ENCODE measurements at places on chromosomes 13 and 19.

DNA sequence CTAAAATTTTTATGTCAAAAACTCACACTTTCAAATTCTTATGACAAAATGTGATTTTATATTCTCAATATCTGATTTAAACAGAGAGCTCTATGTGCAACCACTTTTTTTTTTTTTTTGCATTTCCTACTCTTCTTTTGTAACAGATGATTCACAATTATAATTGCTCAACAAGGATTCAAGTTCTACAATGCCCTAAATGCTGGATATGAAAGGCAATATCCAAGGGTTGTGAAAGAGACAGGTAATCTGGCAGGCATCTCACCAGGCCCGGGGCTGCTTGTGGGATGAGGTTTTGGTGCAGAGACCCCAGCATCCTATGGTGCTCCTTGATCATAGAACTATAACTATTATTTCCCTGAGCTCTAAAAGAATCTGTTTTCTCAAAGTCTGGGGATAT is 363.6 kb upstream of the NBEA start:
- no peak overlapping the region for H3K4me3 ChIP-seq
- H3K4me1 ChIP-seq: no peaks in the 10 kb centered on the region
- H3K36me3 ChIP-seq: no peaks in the 10 kb centered on the region
- H3K27ac ChIP-seq: no peak overlapping the region
- no peaks in the 10 kb centered on the region for H3K27me3 ChIP-seq

DNA sequence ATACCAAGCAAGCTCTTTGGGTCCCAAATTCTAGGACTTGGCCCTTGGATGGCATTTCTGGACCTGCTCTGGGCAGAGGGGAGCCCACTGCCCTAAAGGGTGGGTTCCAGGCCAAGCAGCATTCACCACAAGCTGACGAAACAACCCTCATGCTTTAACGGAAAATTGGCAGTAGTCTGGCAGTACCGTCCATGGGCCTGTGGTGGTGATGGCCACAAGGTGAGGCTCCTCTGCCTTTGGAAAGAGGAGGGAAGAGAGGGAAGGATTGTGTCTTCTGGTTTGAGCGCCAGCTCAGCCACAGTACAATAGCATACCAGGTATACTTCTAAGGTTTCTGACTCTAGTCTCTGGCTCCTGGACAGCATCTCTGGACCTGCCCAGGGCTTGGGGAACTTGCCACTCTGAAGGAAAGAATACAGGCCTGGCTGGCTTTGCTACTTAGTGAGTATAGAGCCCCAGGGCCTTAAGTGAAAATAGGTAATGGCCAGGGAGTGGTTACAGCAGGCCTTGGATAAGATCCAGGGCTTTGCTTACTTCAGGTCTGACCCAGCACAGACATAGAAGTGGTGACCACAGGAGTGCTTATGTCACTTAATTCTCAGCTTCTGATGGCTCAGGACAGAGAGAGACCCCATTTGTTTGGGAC is 595.5 kb downstream of the LMO7 start:
- H3K4me1 ChIP-seq: no peaks in the 10 kb centered on the region
- H3K4me3 ChIP-seq: no peak overlapping the region
- DNase-seq: no peak
- H3K36me3 ChIP-seq: no peaks in the 10 kb centered on the region
- H3K27me3 ChIP-seq: no peaks in the 10 kb centered on the region
- no peak overlapping the region for H3K27ac ChIP-seq

- no peak overlapping the region for H3K4me3 ChIP-seq
- H3K4me1 ChIP-seq: peaks cover 4% of the 10 kb centered on the region
- no peak overlapping the region for H3K27ac ChIP-seq
- peaks cover 31% of the 10 kb centered on the region for H3K36me3 ChIP-seq
Measured at GRCh38 chr13:110391273-110391672, 84.2 kb downstream of the COL4A2 start.

- H3K27ac ChIP-seq: peak overlapping the region; percentile 85
- no peak for DNase-seq
- H3K36me3 ChIP-seq: no peaks in the 10 kb centered on the region
Measured at GRCh38 chr19:788686-788982, 8.6 kb upstream of the PTBP1 start.

DNA sequence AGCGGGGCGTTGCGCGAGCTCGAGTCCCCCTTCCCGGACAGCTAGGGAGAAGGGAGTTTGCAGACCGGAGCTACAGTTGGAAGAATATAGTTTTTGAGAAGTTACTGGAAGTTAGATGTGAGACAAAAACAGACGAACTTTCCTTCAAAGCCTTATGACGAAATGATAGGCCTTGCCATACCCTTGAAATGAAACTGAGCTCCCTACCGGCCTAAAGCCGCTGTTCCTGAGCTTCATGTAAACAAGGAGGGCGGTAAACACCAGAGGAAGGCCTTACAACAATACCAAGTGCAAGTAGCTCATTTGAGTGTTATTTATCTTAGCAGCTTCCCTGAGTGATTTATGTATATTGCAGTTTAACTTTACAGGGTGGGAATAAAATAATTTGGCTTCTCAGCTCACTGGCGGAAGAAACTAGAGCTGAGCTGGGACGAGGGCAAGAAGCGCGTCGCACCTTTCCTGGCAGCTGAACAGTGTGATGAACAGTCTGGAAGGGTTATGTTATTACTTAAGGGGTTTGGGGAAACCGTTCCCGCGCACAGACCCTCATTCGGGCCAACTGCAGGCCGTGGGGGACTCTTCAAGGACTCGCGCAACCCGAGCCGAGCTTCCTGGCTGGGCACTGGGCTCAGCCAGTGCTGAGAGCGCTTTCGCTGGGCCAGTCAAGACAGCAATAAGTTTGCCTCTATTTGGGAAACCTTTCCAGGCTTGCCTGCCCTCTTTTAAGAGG is 111.2 kb downstream of the KCNRG start:
- peak overlapping the region; percentile 88 for H3K4me3 ChIP-seq
- peaks cover 12% of the 10 kb centered on the region for H3K4me1 ChIP-seq
- no peaks in the 10 kb centered on the region for H3K36me3 ChIP-seq
- H3K27me3 ChIP-seq: peaks cover 77% of the 10 kb centered on the region
- no peak overlapping the region for H3K27ac ChIP-seq

GRCh38 chr13:21526707-21527540 is 67.8 kb upstream of the ZDHHC20 start:
- peaks cover 2% of the 10 kb centered on the region for H3K36me3 ChIP-seq
- H3K27ac ChIP-seq: no peak overlapping the region
- DNase-seq: no peak
- no peak overlapping the region for H3K4me3 ChIP-seq
- H3K27me3 ChIP-seq: no peaks in the 10 kb centered on the region

- peaks cover 31% of the 10 kb centered on the region for H3K36me3 ChIP-seq
- H3K4me3 ChIP-seq: no peak overlapping the region
- no peaks in the 10 kb centered on the region for H3K27me3 ChIP-seq
- H3K27ac ChIP-seq: peak overlapping the region; percentile 64
- no peak for DNase-seq
- H3K4me1 ChIP-seq: peaks cover 31% of the 10 kb centered on the region
Measured at GRCh38 chr19:54434873-54435214, 14.2 kb upstream of the LENG8 start.

DNA sequence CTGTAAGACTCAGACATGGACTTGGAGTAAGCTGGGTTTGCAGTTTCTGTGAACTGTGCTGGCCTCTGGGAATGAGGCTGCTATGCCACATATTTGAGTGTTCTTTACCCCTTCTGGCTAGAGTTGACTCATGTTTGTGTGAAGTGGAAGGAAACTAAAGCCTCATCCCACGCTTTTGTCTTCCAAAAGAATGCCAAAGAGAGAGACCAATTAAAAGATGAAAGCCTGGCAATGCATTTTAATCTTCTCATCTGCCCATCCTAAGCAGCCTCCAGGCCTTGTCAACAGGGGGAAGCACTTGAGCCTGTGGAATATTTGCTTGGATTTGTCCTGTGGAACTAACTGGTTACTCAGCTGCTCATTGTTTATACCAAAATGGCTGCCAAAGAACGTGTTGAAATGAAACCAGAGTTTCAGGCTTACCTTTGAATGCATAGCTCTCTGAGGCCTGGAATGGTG is 49.1 kb downstream of the LMO7 start:
- no peaks in the 10 kb centered on the region for H3K27me3 ChIP-seq
- peak; percentile 6 for DNase-seq
- H3K4me3 ChIP-seq: no peak overlapping the region
- H3K4me1 ChIP-seq: peaks cover 4% of the 10 kb centered on the region
- H3K27ac ChIP-seq: peak overlapping the region; percentile 28

DNA sequence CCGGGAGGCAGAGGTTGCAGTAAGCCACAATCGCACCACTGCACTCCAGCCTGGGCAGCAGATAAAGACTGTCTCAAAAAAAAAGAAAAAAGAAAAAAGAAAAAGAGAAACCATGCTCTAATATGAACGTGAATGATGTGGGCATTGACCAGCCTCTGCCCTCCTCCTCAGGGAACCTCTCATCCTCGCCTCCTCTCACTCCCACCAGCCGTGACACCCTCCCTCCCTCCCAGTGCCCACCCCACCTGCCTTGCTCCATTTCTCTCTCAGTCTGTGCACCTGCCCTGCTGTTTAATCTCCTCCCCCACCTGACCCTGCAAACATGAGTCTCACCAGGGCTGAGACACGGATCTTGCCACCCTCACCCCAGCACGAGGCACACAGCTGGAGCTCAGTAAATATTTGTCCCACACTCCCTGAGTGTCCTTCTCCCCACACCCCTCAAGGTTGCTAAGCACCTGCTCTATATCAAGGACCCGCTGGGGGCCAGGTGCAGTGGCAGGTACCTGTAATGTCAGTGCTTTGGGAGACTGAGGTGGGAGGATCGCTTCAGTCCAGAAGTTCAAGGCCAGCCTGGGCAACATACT is 7.5 kb upstream of the BCAT2 start:
- DNase-seq: no peak
- no peak overlapping the region for H3K4me3 ChIP-seq
- no peaks in the 10 kb centered on the region for H3K4me1 ChIP-seq
- no peak overlapping the region for H3K27ac ChIP-seq
- H3K27me3 ChIP-seq: no peaks in the 10 kb centered on the region
- peaks cover 13% of the 10 kb centered on the region for H3K36me3 ChIP-seq

GRCh38 chr13:58376775-58377174 is 745.2 kb downstream of the PCDH17 start:
- H3K27me3 ChIP-seq: no peaks in the 10 kb centered on the region
- no peak overlapping the region for H3K27ac ChIP-seq
- H3K36me3 ChIP-seq: no peaks in the 10 kb centered on the region
- no peaks in the 10 kb centered on the region for H3K4me1 ChIP-seq
- H3K4me3 ChIP-seq: no peak overlapping the region
- DNase-seq: no peak

- no peaks in the 10 kb centered on the region for H3K27me3 ChIP-seq
- no peaks in the 10 kb centered on the region for H3K4me1 ChIP-seq
- no peak overlapping the region for H3K27ac ChIP-seq
Measured at GRCh38 chr19:23772675-23773063, 14.0 kb upstream of the ZNF681 start.

DNA sequence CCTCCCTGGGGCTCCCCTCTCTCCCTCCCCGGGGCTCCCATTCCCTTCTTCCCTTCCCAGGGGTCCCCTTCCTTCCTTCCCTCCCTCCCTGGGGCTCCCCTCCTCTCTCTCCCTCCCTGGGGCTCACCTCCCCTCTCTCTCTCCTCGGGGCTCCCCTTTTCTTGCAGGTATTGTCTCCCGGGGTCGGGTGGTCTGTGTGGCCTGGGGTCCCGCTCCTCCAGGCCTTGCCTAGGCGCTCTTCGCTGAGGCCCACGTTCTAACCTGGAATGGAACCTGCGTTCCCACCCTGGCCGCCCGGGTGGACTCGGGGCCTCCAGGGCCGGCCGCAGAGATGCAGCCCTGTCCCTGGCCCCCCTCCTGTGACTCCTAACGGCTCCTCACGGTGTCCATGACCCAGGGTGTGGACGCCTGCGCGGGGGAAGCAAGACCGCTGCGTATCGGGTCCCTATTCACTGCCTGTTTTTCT is 940 bp upstream of the DCUN1D2 start:
- no peaks in the 10 kb centered on the region for H3K27me3 ChIP-seq
- DNase-seq: peak; percentile 21
- peak overlapping the region; percentile 98 for H3K4me3 ChIP-seq
- no peak overlapping the region for H3K27ac ChIP-seq
- peaks cover 19% of the 10 kb centered on the region for H3K4me1 ChIP-seq

GRCh38 chr19:4678881-4679790 is 9.0 kb upstream of the MYDGF start:
- no peaks in the 10 kb centered on the region for H3K27me3 ChIP-seq
- peak overlapping the region; percentile 22 for H3K27ac ChIP-seq
- H3K36me3 ChIP-seq: peaks cover 57% of the 10 kb centered on the region
- no peak overlapping the region for H3K4me3 ChIP-seq

Measured in neuronal stem cell (in vitro differentiated cells).